ENCODE measurements at places on chromosomes 6 and 20. TPM values are rescaled to one million over a fixed set of nuclear protein-coding genes. Genes with fewer than 3 reads are reported as not detected.

CCN6 gene
- total RNA-seq, result 0.24 TPM

ZBTB22 gene
- 10.7 TPM for total RNA-seq

DNA sequence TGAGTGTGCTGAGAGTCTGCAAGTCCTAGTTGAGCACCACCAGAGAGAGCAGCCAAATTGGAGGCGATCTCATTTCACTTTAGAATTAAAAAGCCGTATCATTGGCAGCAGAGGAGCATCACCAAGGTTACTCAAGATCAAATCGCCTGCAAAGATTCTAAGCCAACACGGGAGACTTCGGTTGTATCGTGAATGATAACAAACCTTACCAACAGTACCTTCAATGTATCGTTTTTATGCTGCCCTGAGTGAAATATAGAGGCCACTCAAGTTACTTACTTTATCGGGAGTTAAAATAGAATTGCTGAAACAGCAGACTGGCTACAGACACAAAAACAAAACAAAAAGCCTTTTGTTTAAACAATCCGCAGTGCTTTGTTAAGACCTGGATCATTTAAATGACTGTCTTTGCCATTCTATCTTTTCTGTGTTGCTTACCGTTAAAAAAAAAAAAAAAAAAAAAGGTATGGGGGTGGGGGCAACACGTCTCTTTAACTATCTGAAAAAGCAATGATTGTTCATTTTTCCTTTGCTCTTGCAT is 14.2 kb downstream of the NHSL1 start:
- DNase-seq, result peak; percentile 39

DNA sequence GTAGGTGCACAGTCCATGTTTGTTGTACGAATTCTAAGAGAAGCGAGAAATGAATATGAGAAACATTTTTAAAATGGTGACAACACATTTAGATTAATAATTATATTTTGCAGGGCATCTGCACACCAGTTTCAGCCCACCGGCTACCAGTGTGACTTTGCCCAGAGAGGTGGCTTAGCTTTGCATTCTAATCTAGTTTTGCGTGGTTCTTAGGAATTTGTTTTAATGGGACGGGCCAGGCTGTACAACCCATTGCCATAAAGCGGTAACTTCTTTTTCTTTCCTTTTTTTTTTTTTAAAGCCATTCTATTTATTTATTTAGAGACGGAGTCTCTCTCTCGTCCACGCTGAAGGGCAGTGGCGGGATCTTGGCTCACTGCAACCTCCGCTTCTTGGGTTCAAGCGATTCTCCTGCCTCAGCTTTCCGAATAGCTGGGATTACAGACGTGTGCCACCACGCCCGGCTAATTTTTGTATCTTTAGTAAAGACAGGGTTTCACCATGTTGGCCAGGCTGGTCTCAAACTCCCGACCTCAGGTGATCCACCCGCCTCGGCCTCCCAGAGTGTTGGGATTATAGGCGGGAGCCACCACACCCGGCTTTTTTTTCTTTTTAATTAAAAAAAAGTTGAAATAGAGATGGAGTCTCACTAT is 829 bp downstream of the MANBAL start:
- no peak for DNase-seq

TRMT11 gene
- 28.6 TPM for total RNA-seq

CFB gene
- 1.8 TPM for total RNA-seq

GRCh38 chr6:157892363-157892877 is 69.4 kb downstream of the SNX9 start:
- DNase-seq, result no peak

DNA sequence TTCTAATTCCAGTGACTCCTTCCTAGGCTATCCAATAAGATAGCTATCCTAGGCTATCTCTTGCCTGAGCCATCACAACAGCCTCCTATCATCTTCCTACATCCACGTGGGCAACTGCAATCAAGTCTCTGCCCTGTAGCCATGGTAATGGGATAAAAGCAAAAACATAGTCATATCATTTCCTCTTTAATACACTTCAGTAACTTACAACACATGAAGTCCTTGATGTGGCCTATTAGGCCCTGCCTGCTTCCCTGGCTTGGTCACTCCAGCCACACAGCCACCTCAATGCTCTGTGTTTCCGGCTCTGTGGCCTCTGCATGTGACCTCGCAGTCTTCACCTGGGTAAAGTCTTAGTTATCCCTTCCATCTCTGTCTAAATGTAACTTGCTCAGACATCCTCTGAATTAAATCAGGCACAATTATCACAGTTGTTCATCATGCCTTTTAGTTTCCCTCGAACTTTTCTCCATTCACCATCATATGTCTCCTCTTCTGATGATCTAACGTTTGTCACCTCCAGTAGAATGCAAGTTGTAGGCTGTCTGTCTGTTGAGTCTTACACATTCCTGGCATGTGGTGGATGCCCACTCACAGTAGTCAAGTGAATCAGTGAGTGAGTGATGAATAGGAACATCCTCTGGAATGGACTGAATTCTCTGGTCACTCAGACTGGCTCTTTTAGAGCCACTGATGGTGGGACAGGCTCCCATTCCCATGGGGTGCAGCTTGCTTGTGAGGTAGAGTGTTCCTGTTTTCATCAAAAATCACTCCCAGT is 229.4 kb downstream of the TBC1D7 start:
- no peak for DNase-seq

DNA sequence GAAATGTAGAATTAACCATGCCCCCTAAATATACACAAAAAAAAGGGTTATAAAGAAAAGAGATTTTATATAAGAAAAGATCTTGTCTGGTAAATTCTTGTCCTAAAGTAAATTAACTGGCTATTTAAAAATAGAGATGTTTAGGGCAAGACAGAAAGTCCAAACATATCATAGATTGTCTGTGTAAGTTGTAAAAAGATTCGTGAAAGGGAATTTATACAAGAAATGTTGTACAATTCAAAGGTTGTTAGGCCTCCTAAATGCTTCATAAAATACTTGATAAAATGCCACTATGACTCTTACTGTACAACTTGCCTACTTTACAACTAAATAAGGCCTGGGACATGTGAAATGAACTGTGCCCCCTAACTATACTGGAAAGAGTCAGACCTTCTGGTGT is 21.9 kb upstream of the AGPAT4 start:
- no peak for DNase-seq

GRCh38 chr6:40692337-40692736 is 105.2 kb upstream of the LRFN2 start:
- DNase-seq, result no peak

- DNase-seq, result no peak
Measured at GRCh38 chr6:153994004-153994403, 45.0 kb upstream of the OPRM1 start.

DEFB116 gene
- total RNA-seq, result not detected

- DNase-seq, result no peak
Measured at GRCh38 chr6:108733706-108734265, 114.4 kb upstream of the ARMC2 start.

DNA sequence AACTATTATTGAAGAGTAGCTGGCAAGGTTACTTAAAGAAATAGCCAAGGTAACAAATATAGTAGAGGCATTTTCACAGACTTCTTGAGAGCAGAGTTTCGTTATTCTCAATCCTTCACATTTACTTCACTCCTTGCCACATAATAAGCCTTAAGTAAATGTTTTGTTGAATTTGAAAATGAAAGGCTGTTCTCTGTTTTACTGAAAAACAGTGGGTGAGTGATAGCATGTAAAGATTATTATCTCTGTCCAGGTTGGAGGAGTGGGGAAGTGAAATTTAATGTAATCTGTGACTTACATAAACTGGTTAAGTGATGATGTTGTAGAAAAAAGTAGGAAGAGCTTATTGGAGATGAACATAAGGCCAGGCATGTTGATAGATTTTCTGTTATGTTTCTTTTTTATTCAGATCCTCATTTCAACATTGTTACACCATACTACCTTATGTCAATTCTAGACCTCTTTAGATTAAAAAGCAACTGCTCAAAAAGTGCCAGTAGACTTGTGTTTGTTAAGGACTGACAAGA is 55.0 kb downstream of the QKI start:
- DNase-seq, result no peak

SLC17A2 gene
- total RNA-seq, result not detected

- peak; percentile 88 for DNase-seq
Measured at GRCh38 chr6:56954403-56955170, at the start of gene BEND6. BEND6 (plus strand) TSS chr6:56955107; CDS start chr6:56981811, 26,704 bp downstream.

GRCh38 chr6:83615025-83615999 is 93.6 kb downstream of the SNAP91 start:
- DNase-seq, result peak; percentile 39

DNA sequence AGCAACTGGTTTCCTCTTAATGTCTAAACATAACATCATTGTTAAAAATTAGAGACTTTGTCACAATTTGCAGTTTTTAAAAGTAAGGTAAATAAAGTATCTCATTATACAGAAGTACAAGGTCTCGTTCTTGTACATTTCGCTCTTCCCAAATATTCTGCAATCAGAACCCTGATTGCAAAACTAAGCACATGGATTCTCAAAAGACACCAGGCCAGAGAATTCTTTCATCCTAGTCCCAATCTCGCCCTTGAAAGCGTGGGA is 355 bp upstream of the AKAP7 start:
- DNase-seq, result no peak

DNA sequence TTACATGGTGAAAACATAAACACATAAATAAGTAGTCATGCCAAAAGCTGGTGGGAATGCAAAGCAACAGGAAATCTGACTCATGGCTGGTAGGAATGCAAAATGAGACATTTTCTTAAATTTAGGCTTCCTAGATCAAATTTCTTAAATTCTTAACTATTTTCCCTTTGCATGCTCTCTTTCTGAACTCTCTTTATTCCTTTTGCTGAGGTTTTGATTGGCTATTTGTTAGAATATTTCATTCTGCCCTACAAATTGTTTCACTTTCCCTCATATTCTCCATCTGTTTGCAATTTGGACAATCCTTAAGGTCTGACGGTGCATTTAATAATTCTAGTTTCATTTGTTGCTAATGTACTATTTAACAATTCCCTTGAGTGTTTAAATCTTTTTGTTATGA is 437.5 kb upstream of the RGS17 start:
- DNase-seq, result peak; percentile 38

DNA sequence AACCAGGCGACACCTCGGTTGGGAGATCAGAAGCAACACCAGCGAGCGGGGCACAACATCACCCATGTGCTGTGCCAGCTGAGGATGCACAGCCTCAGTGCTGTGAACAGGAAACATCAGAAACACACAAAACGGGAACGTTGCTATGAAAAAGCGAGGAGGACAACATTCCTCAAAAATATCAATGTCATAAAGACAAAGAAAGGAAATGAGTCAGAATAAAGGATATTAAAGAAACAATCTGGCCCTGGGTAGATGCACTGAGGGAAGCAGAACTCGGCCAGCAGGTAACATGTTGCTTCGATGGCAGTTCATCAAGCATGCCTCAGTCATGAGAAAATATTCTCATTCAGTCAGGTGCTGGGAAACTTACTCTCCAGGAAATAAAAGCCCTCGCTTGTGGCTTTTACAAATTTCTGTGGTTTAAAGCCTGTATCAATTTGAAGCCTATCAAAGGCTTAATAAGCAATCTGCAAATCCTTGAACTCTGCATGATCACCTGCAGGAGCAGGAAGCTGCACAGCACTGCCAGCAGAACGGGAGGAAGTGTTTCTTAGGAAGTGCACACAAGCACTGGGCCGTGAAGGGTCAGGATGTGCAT is 77.5 kb downstream of the GINS1 start:
- DNase-seq, result no peak

DNA sequence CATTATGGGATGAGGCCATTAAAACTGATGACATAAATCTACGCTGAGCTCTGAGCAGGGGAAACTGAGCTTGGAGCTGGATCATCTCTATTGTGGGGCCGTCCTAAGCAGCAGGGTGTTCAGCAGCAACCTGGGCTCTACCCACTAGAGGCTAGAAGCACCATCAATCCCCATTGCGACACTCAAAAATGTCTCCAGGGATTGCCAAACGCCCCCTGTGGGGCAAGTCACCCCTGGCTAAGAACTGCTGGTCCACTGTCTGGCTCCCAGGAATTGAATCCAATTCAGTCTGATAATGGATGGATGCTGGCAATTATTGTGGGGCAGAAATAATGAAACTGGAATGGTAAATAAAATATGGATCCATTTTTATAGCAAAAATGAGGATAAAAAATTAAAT is 38.2 kb downstream of the PMEPA1 start:
- no peak for DNase-seq

DNA sequence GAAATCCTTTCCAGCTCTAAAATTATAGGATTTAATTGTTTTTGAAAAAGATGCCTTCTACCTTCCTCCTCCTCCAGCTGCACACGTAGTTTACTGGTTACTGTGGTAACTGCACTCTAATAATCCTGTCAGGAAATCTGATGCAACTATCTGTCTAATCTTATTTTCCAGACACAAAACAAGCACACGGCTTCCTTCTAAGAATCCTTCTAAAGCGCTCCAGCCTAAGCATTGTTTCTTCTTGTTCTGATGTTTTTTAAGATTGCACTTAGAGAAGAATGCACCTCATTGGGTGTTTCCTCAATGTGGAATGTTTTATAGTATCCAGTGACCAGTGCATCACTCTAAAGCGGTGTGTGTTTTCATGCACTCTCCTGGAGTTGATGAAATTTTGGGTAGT is 63.6 kb downstream of the CARMIL1 start:
- DNase-seq, result no peak

LY6G6F gene
- not detected for total RNA-seq

DNA sequence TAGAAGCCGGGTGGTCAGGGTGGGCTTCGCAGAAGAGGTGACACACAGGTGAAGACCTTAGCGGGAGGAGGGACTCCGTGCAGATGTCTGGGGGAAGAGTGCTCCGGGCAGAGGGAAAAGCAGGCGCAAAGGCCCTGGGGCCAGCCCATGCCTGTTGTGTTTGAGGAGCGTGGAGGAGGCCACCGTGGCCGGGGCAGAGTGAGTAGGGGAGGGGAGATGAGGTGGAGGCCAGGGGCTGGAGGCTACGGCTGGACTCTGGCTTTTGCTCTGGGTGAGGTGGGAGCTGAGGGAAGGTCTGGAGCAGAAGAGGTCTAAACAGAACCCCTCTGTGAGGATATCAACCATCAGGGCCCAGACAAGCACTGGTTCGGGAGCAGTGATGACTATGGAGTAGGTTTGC is 244.0 kb downstream of the PREX1 start:
- no peak for DNase-seq

GRCh38 chr20:20824924-20825584 is 112.6 kb upstream of the RALGAPA2 start:
- peak; percentile 45 for DNase-seq

DNA sequence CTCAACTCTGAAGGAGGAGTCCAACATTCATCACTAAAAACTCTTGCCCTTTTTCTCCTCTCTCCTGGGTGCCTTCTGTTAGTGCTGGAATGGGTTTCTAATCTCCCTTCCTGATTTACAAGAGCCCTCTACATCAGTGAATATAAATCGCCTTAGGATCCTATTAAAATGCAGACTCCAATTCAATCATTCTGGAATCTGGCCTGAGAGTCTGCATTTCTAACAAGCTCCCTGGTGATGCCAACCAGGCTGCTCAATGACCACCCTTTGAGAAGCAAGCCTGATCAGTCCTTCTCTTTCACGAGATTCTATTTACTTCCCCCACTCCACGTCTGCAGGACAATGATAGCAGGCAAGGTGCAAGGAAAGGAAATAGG is 72.8 kb upstream of the E2F3 start:
- DNase-seq, result no peak

OR2B6 gene
- not detected for total RNA-seq

GRCh38 chr6:87742106-87742505 is 40.1 kb upstream of the AKIRIN2 start:
- DNase-seq, result peak; percentile 16

Measured in RPMI7951 (cell line).